Stimulated activated naive CD4-positive, alpha-beta T cell treated with Interleukin-2 at 50 U/mL for 16 hours (primary cell): ENCODE measurements at places on chromosomes 5 and 9.

DNA sequence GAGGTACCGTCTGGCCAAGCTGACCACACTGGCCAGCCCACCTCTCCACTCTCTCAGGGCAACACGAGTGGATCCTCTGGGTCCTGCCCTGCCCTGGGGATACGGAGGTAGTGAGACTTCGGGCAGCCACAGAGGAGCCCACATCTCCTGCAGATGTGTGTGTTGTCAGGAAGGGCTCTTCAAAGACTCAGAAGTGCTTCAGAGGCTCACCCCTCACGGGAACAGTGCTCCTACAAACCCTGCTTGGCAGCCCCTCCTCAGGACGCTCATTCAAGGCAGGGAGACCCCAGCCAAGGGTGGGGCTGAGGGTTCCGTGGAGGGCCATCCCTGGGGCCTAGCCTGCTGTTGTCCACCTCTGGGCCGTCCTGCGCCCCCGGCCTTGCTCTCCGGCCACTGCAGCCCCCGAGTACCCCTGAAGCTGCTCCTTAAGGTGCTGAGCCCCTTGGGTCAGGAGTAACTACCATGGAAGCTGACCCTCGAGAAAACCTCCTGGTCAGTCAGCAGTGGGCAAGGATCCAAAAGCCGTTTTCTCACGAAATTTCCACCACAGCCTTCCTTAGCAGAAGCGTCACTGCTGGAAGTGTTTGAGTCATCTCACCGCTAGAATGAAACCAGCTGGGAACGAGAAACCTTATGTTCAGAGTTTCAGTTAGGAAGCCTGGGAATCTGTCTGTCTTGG is 23.2 kb upstream of the LRRC14B start:
- DNase-seq = no peak

GRCh38 chr5:38948501-38948900 is 102.7 kb downstream of the OSMR start:
- no peak for DNase-seq

GRCh38 chr9:124694414-124695279 is 76.5 kb downstream of the NR6A1 start:
- DNase-seq = no peak

- DNase-seq = no peak
Observed at GRCh38 chr5:9547122-9547947, 1.5 kb upstream of the SEMA5A start.
